ENCODE measurements at places on chromosomes 3 and 15. TPM values are rescaled to one million over a fixed set of nuclear protein-coding genes. Genes with fewer than 3 reads are reported as not detected.

B3GALNT1 gene
- 3.3 TPM for total RNA-seq

SNUPN gene
- total RNA-seq = 33.7 TPM

GABRA5 gene
- total RNA-seq = not detected

GRCh38 chr15:80228959-80229610, 22.9 kb downstream of the CTXND1 start:
- peak; percentile 34 for DNase-seq

DNA sequence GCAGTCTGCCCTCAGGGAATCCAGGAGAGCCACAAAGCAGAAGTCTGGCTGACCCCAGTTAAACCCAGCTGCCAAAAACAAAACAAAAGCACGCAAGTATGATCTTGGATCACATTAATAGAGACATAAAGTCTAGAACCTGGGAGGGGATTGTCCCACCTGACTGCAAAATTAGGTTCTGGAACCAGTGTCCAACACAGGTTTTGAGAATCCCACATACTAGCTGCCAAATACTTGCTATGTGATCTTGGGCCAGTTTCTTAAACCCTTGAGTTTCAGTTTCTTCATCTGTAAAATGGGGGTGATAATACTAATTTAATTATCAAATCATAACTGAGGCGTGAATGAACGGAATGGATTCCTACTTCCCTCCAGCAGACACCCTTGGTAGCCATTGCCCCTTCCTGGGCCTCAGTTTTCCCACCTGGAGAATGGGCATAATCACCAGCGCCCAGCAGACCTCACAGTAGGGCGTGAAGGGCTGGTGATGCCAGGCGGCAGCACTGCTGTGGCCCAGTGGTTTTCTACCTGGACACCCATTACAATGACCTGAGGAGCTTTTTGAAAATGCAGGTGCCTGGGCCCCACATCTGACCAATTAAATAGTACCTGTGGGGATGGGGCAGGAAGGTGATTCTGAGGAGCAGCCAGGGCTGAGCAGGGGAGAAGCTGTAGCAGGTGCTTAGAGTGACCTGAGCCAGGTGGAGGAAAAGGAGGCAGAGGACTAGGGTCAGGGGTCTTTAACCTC, 32.2 kb downstream of the GRIP2 start:
- no peak for DNase-seq

DNA sequence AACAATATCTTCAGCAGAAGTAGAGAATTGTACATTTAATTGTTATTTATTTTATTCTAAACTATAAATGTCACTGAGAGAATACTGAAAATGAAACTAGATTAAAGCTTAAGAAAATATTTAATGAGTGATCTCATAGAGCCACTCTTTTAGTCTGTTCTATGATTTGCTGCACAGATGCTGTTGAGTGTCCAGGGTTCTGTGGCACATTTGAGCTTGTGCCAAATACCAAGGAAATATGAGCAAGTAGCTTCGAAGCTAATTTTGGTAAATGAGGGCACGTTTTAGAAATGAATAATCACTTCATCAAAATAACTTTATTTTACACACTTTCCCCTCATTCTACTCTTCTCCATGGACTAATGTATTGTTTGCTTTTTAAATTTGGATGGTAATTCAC, 53.6 kb upstream of the THRB start:
- DNase-seq = no peak

- no peak for DNase-seq
These were observed 83.1 kb upstream of the VEPH1 start for GRCh38 chr3:157586293-157586692.

DNA sequence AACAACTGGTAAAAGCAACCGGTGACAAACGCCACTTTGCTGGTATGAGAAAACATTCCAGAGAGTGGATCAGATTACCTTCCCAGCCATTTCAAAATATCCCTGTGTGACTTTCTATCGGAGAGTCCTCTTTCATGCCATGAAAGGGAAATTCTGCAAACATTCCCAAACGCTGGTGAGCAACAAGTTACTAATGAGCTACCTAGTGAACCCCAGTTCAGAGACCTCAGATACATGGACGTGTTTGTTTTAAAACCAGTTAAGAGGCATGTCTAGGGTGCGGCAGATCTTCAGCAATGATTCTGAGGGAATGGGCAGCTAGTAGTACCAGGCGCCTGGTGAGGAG, 418.2 kb upstream of the NR2F2 start:
- DNase-seq = no peak

DNA sequence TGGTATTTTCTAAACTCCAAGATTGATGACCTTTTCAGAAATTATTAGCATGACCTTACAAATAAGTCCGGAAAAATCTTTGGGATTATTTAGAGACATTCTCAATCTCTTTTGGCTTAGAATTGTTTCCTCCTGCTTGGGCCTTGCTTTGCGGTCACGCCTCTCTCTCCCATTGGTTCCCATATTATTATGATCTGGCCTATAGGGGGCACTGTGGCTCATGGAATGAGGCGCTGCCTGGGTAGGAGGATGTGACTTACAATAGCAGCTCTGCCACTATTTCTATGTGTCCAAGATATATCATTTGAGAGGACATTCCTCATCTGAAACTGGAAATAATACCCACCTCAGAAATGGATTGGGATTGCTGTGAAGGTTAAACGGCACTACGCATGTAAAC, 464.9 kb downstream of the MFSD1 start:
- DNase-seq = peak; percentile 58

SLC12A6 gene
- total RNA-seq = 19.4 TPM

DNA sequence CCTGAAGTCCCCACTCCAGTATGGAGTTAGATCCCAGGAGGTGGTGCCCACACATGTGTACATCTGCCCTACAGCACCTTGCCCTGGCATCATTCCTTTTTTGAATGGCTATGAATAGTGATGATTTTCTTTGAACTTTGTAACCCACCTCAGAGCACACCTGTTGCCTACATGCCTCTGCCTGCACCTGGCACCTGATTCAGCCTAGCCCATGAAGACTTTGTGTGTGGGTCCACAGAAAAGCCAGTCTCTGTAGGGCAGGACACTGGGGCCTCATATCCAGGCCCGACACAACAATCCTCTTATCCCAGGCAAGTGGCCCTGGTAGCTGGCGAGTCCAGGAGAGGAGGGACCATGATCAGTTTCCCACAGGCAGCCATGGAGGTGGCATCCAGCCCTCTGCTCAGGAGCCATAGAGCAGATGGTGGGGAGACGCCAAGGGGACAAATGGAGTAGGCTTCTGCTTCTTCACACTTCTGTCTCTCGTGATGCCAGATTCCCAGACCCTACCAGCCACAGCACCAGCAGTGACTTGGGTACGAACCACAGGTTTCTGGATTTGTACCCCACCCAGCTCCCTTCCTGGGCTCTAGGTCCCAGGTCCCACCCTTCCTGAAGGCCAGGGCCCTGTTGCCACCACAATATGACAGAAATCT, 230.7 kb downstream of the UACA start:
- DNase-seq = no peak

CACNA2D2 gene
- total RNA-seq = 0.23 TPM

DNA sequence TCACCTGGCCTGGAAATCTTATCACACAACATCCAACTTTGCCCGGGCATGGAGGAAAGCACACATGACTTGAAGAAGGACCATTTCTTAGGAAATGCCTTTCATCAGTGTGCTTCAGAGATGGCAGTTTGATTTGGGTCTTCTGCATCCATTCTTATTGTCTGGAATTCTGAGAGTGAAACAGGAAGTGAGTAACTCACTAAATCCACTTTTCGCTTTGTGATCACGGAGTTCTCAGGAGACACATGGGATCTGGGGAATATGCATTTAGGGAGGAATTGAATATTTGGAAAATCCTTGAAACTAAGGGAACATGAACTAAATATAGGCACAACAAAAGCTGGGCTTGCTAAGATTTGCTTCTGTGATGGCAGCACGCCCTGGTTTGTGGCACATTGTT, 212.5 kb upstream of the FEZF2 start:
- no peak for DNase-seq

DNA sequence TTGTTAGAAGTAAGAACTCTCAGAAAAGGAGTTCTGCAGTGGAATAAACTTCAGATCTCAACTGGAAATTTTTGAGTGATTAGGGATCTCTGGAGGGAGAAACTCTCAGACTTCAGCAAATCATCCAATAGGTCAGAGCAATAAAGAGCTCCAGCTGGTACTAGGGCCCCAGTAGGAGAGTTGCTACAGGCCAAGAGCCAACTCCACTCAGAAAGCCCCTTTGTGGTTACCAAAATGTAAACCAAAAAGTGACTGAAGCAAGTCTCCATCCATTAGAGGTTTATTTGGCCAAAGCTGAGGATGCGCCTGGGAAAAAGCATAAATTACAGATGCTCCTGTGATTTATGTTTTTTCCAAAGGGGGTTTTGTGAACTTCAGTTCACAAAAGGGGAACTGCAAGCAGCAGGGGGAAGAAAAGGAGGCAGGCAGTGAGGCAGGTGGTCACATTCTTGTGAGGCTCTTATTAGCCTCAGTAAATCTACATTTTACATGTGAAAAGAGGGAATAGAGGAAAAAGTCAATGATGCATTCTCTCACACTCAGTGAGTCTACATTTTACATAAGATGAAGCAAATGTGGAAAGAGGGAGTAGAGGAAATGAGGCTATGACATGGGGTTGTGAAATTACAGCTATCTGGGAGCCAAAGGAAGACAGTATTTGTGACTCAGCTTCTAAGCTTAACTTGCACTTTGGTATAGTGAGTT, 92.4 kb upstream of the DAZL start:
- no peak for DNase-seq

- DNase-seq = no peak
These were observed 20.8 kb upstream of the APH1B start for GRCh38 chr15:63256433-63257274.

GRCh38 chr15:48671103-48672022, 25.9 kb upstream of the FBN1 start:
- DNase-seq = no peak

- DNase-seq = no peak
These were observed 139.7 kb upstream of the HES1 start for GRCh38 chr3:193996221-193996620.

DNA sequence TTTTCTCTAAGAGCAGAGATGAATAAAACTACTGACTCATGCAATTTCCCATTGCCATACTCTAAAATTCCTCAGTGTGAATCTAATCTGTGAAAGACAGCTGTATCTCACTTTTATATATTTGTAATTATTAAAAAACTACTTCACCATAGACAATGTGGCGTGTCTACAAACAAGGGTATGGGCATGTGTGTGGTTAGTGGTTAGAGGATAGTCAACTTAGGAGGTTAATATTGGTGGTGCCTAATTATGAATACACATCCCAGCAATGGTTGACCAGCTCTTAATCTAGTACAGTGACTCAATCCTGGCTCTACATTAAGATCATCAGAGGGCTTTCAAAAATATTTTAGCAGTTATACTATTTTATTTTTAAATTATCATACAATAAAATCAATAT, 94.5 kb downstream of the GOLIM4 start:
- no peak for DNase-seq

GRCh38 chr15:88974392-88974791, 61.2 kb upstream of the MFGE8 start:
- no peak for DNase-seq

DUOX2 gene
- total RNA-seq = not detected

FBN1 gene
- total RNA-seq = 1.0 TPM

DNA sequence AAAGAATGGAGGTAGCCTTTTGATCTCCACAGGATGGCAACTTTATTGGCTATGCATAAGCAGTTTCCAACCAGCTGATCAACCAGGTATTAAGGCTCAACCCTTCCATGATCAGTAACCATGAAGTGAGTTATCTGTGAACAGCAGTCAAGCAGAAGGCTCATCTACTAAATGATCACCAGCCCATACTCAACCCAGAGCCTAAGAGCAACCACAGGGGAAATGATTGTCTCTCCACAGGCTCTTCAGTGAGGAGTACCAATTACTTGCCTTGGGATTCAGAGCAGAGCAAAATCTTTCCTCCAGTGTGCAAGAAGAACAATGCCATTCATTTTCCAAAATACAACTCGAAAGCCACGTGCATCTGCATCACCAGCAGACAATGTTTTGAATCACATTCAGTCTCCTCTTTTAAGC, 754.8 kb downstream of the ROBO1 start:
- no peak for DNase-seq

KIF15 gene
- total RNA-seq = 26.5 TPM

DNA sequence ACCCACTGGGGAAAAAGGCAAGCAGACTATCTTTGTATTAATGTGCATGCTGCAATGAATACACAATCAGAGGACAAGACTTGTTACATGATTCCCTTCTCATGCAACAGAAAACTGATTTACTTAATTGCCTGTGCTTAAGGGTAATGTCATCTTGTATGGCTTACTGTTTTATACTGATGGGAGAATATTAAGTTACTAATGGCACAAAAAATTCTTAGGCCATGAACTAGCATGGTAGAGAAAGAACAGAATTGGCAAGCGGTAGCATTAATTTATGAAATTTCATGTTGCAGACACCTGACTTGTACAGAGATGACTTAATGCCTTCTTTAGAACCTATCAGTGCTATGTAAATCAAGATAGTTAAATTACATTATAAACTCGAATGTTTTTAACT, 282.3 kb downstream of the CNTN3 start:
- no peak for DNase-seq

SRPRB gene
- total RNA-seq = 97.7 TPM

DNA sequence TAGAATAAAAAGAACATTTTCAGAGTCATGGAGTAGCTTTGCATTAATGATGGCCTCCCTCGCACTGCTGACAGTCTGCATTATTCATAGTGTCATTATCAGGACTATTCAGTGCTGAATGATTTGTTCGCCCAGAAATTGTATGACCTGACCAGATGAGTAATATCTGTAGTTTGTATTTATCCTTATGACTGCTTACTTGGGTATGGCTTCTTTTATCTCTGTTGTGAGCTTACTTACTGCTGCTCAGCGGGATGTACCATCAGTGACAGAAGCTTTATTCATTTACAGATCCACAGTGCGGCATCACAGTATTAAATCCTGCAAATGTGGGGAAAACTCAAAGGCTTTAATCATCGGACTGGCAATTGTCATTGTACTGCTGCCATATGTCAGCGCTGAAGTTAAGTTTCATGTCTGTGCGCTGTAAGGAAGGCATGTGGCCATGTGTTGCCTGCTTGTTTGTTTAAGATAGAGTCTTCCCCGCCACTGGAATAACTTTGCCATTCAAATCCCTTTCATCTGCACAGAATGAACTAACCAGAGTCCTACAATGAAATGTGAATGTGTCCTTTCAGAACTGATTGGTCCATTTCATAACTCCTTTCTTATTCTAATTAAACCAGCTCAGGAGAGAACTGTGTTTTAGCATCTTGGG, 262.2 kb downstream of the CHL1 start:
- DNase-seq = no peak

DNA sequence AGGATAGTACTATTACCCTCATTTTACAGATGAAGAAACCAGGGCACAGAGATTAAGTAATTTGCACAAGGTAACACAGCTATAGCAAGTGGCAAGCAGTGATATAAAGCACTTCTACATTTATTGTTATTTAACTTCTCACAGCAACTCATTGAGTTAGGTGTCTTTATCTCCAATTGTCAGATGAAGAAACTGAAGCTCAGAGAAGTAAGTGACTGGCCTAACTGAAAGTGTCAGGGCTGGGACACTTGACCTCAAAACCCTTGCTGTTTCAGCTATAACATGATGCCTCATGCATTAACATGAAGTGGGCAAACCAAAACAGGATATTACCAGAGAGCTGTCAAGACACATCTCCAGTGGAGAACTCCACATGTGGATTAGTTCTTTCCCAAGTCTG, 65.8 kb upstream of the LEKR1 start:
- DNase-seq = no peak
